Stimulated activated CD8-positive, alpha-beta memory T cell treated with anti-CD3 and anti-CD28 coated beads, Interleukin-15, amount 100 ng/mL, for 24 hours (primary cell): ENCODE measurements at places on chromosomes 7 and 10.

DNA sequence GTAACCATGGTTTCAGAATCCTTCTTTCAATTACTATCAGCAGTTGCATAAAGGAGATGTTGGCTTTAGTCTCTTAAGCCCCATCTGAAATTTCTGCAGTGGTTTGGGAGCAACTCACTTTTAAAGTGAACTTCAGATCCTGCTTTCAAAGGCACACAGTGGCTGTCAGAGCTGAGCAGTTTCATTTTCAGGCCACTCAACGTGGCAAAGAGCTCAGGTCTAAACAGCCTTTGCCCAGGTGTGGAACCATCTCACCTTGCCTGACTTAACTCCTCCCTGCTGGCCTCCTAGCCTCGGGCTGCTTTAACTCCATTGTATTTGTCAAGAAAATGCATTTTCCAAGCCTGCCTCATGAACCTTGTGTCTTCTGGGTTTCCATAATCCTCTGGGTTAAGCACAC is 197.5 kb upstream of the KMT2E start:
- DNase-seq = no peak

GRCh38 chr7:72538856-72539255 is 126.7 kb upstream of the CALN1 start:
- DNase-seq = no peak

- DNase-seq = no peak
Observed at GRCh38 chr10:3635211-3635671, 149.8 kb downstream of the KLF6 start.

DNA sequence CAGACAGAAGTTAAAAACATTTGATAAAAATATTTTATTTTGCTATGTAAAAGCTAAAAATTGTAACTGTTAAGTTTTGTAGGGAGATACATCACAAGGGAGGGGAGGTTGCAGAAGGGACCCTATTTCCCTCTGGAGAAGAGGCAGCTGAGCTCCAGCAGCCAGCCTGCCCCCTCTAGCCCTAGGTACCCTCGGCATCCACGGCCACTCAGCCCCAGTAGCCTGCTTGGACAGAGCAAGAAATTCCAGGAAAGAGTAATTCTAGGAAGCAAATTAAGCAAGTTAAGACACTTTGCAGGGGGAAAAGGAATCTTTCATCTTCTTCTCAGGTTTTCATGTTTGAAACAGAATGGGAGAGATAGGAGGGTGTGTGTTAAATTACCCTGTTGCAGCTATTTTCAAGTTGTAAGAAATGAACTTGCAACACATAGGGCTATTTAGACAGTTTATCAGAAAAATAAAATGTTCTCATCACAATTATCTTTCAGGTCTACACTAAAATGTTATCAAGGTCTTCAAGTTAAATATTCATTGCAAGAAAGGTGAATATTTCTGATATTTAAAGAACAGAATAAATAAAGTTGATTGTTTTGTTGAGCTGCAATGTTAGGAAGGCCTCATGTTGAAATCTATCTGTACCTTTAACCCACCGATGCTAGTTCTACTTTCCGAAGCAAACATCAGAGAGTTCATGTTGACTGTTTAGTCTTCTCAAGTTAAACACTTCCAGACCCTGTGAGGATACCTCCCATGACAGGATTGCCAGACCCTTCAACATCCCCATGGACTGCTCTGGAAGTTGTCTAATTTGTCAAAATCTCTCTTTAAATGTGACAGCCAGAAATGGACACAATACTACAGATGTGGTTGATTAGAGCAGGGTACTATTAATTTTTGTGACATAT is 5.5 kb downstream of the SGCE start:
- DNase-seq = no peak

GRCh38 chr10:26440088-26440470 is 1.9 kb downstream of the APBB1IP start:
- DNase-seq = no peak

GRCh38 chr7:157211690-157212089 is 73.0 kb downstream of the UBE3C start:
- DNase-seq = no peak

GRCh38 chr10:127702271-127702670 is 34.7 kb upstream of the FOXI2 start:
- DNase-seq = no peak

GRCh38 chr7:128855559-128855958 is 7.1 kb upstream of the ATP6V1F start:
- DNase-seq = no peak

DNA sequence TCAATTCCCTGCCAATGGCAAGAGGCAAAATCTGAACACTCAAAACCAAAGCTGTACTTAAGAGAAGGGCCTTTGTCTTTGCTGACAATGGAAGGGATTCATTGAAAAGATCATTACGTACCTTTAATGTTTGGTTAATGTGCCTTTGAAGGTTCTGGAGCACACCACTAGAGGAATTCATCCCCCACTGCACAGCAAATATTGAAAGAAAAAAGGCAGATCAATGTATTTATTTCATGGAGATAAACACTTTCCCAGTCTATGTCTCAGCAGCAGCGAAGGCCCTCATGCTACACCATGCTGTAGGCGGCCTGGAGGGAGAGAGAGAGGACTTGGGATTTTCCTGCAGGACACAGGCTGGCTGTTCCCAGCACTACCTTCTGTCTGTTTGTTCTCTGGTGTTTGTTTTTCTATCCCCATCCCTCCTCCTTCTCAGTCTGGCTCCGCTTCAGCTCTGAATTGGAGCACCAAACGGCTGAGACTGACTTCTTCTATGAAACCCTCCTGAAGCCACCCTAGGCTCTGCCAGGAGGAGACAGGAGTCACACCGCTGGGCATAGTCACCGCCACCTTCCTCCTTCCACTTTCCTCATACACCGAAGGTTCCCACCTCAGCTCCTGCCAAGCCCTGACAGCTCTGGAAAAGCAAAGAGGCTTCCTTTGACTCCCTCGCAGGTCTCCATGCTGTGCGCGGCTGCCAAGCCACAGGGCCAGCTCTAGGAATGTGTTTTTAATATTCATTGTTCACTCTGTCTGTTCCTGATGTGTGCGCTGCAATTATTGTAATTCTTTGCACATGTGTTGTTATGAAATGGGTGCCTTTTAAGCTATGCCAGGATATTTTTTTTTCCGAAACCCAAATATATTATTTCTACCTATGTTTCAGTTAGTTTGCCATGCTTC is 301.5 kb downstream of the FZD1 start:
- DNase-seq = no peak
